ENCODE measurements at places on chromosomes 12 and 14.

DNA sequence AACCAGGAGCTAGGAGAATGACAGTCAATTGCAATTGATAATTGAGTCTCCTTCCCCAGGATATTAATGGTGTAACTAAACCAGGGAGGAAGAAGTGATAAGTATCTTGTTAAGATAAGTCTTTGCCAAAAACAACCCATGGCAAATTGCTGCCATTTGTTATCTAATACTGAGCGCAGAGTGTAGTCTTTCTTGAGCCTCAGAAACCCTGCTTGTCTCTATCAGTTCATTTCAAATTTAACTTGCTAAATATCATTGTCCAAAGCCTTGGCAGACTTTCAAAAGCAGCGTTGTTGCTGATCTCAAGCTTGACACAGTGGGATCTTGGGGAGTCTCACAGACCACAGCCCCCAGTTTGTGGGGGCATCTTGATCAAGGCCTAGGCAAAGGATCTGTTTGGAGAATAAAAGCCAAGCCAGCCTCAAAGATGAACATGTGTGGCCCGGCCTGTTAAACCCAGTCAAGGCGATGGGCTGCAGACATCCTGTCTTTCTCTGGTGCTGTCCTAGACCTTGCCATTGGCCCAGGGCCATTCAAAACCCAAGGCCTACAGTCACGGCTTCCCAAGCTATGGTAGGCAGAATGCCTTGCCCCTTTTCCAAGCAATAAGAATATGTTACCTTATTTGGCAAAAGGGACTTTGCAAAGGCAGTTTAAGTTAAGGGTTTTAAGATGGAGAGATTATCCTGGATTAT lies 164.2 kb downstream of the CHST11 start:
- no peak for DNase-seq

GRCh38 chr12:38907201-38907923 lies 2.0 kb upstream of the CPNE8 start:
- no peak for DNase-seq

- no peak for DNase-seq
Measured at GRCh38 chr14:102020058-102020971, 55.9 kb downstream of the DYNC1H1 start.

DNA sequence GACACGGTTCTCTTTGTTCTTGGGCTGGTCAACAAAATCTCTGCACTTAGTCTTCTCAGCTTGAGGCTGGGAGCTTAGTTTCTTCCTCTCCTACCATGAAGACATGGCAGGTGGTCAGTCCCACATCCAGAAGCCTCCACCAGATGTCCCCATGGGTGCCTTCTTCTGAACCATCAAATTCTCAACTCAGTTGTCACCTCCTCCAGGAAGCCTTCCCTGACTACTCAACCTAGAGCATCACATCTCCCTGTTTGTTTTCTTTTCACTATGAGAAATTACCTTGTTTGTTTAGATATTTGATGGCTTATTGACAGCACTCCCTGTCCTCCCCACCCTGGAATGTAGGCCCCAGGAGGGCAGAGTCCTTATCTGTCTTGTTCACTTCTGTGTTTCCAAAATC lies 84.4 kb downstream of the TBX5 start:
- no peak for DNase-seq

GRCh38 chr12:30088259-30088995 lies 304.7 kb upstream of the TMTC1 start:
- DNase-seq: no peak

DNA sequence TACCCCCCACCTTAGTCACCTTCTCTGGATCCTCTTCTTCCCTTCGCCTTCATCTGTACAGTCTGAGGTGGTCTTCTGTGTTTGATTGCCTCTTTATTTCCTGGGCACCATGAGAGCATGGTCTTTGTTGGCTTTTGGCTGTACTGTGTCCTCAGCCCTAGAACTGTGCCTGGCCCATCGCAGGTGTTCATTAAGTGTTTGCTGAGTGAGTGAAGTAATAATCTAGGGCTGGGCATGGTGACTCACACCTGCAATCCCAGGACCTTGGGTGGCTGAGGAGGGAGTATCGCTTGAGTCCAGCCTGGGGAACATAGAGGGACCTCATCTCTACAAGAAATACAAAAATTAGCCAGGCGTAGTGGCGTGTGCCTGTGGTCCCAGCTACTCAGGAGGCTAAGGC lies 13.9 kb downstream of the ALDH2 start:
- no peak for DNase-seq

- no peak for DNase-seq
Measured at GRCh38 chr12:99110868-99111267, 465.8 kb downstream of the APAF1 start.

GRCh38 chr12:78571953-78572352 lies 292.6 kb upstream of the SYT1 start:
- DNase-seq: peak; percentile 68

GRCh38 chr12:44709166-44709565 lies 166.9 kb downstream of the NELL2 start:
- no peak for DNase-seq

DNA sequence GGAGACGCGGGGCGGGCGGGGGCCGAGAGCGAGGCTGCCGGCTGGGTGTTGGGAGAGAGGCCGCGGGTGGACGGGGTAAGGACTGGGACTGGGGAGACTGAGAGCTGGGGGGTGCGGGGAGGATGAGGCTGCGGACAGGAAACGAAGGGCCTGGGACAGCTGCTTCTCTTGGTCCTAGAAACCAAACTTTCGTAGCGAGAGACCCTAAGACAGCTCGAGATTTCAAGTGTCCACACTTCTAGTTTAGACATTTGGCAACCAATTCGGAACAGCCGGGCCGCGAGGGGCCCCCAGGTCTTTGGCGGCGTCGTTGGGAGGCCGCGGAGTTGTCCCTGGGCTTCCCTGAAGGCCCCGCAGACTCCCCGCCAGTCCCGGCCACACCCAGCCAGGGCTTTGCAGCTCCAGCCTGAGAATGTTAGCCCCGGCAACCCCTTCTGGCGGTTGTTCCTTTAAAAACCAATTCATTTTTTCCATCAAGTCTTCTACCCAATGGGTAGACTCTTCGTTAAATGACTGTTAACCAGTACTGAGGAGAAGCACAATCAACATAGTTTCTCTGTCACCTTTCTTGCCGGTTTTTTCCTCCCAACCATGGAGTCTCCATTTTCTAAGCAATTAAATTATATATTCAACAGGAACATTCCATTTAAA lies 11.5 kb downstream of the NKX2-1 start:
- peak; percentile 62 for DNase-seq

DNA sequence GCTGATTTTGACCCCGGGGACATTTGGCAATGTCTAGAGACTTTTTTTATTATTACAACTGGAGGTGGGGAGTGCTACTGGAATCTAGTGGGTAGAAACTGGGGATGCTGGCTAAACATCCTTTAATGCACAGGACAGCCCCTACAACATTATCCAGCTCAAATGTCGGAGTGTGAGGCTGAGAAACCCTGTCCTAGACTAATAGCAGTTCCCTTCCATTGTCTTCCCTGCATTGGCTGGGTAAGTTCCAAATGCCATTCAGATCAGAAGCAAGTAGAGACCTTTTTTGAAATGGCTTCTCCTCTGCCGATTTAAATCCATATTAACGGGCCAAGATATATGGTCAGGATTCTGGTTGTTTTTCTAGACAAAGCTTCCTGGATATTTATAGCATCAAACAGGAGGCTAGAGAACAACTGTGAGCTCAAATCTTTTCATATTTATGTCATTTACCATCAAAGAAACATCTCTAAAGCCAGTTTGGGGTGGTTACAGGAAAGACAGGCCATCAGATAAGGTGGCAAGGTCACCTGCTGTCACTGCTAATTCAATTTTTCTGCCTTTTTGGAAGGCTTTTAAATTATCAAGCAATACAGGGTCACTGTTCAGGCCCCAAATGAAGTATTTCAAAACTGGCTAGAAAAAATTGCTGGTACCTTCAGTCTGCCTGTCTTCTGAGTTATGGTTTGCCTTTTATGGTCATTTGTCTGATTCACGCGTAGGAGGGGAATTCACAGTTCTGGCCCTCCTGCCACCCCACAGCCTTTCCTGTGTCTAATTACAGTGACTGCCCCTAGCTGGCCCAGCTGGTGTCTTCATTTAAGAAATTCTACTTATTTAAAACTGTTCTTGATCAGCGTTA lies 20.1 kb upstream of the AKAP5 start:
- DNase-seq: no peak

DNA sequence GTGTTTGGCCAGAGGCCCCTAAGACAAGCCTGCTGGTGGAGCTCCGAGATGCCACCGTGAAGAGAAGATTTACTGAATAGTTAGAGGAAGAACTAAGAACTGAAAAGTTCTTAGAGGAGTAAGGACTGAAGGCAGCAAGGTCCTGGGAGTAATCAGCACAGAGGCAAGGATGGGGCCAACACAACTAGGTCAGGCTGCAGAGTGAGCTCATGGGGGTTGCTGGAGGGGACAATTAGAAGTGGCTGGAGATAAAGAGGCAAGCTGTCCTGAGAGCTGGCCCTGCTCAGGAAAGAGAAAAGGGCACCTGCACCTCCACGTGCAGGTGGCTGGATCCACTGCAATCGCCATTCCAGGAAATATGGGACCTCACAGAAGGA lies 52.7 kb downstream of the NFKBIA start:
- DNase-seq: no peak

- no peak for DNase-seq
Measured at GRCh38 chr12:131087991-131088700, 134.4 kb downstream of the ADGRD1 start.

DNA sequence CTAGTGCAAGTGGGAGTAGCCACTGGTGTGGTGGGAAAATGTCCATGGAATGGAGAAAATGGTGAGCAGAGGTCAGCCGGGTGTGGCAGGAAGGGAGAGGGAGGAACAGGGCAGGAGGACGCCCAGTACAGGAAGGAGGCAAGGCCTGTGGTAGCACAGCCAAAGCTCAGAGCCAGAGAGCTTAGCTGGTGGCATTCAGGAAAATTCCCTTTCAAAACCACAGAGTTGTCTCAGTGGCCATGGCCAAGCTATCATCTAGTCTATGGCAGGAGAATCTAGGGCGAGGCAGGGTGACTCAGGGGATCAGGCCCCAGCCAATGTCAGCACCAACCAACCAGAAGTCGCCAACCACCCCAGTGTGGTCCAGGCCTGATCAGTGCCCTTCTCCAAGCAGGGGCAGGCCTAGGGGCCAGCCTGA lies 67.7 kb upstream of the DDX11 start:
- no peak for DNase-seq

DNA sequence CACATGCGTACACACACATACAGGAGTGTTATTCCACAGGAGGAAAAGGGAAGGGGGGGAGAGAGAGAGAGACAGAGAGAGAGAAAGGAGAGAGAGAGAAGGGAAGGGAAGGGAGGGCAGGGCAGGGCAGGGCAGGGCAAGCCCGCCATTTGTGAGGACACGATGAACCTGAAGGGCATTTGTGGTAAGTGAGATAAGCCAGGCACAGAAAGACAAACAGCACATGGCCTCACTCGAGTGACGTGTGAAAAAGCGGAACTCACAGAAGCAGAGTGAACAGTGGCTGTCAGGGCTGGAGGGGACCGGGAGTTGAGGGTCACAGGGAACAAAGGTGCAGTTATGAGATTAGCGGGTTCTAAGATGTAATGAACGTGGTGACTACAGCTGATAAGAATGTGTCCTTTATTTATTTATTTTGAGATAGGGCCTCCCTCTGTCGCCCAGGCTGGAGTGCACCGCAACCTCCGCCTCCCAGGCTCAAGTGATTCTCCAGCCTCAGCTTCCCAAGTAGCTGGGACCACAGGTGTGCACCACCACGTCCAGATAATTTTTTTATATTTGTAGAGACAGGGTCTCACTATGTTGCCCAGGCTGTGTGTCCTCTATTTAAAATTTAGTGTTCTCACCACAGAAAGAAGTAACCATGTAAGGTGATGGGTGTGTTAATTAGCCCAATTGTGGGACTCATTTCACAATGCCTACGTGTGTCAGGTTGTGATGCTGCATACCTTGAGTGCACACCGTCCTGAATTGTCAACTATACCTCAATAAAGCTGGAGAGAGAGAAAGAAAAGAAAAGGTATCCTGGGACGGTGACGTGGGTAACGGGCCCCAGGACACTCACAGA lies 18.7 kb upstream of the FBRSL1 start:
- DNase-seq: no peak

- no peak for DNase-seq
Measured at GRCh38 chr12:26770239-26771070, 62.5 kb downstream of the ITPR2 start.

GRCh38 chr14:25150401-25150800 lies 100.5 kb upstream of the STXBP6 start:
- no peak for DNase-seq

- DNase-seq: no peak
Measured at GRCh38 chr14:46999661-47000060, 348.1 kb upstream of the RPL10L start.

GRCh38 chr14:105211758-105212089 lies 30.6 kb upstream of the NUDT14 start:
- no peak for DNase-seq

DNA sequence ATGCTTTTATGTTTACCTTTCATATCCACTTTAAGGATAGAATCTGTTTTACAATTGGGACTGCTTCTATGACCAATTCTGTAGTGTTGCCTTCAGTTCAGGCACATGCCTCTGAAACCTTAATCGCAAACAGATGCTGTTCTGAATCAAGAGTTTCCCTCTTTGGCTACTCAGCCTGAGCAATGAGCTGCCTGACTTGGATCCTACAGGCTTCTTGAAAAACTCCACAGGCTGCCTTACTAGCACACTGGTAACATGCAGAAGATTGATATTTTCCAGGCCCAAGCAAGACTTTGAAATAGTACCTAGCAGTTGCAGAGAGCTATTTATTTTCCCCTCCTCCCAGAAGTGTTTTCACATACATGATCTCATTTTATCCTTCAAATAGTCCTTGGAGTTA lies 34.8 kb upstream of the PMCH start:
- DNase-seq: no peak

- peak; percentile 84 for DNase-seq
Measured at GRCh38 chr14:103520657-103521437, 1.8 kb downstream of the CKB start.

- DNase-seq: no peak
Measured at GRCh38 chr14:100424504-100425428, 101.6 kb downstream of the SLC25A47 start.

DNA sequence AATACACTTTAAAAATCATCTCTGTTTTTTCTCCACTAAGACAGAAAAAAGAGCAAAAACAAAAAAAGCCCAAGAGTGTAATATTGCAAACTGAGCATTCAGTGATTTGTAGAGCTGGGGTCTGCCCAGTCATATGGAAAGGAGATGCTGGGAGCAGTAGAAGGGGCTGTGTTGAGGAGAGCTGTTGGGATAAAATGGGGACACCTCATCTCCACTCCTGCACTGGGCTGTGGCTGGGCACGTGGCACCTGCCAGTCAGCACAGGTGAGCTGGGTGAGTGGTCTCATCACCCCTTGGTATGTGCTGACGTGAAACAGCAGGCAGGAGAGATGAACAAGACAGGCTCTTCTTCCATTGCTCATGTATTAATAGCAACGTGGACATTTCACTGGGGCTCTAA lies 217.4 kb downstream of the C12orf42 start:
- DNase-seq: no peak

GRCh38 chr14:23380197-23380914 lies 3.5 kb downstream of the CMTM5 start:
- no peak for DNase-seq

GRCh38 chr12:31835276-31835882 lies 106.6 kb upstream of the AMN1 start:
- DNase-seq: no peak
